ENCODE measurements at places on chromosomes 5 and 9. TPM values are rescaled to one million over a fixed set of nuclear protein-coding genes. Genes with fewer than 3 reads are reported as not detected.

The ADAMTS2 gene
- total RNA-seq: not detected

The BSPRY gene
- 2.0 TPM for total RNA-seq

The PCDHB16 gene
- total RNA-seq: not detected

GRCh38 chr5:59763541-59763940 is 130.0 kb downstream of the PDE4D start:
- H3K4me1 ChIP-seq: peaks cover 6% of the 10 kb centered on the region
- H3K27ac ChIP-seq: no peak overlapping the region
- peaks cover 18% of the 10 kb centered on the region for H3K27me3 ChIP-seq
- H3K4me3 ChIP-seq: no peak overlapping the region

All from activated CD4-positive, alpha-beta T cell treated with anti-CD3 and anti-CD28 coated beads, Interleukin-2, amount 10 ng/mL, durations not matched to agents 7 days and 5 days (primary cell).